ENCODE measurements at places on chromosomes 2 and 18.

DNA sequence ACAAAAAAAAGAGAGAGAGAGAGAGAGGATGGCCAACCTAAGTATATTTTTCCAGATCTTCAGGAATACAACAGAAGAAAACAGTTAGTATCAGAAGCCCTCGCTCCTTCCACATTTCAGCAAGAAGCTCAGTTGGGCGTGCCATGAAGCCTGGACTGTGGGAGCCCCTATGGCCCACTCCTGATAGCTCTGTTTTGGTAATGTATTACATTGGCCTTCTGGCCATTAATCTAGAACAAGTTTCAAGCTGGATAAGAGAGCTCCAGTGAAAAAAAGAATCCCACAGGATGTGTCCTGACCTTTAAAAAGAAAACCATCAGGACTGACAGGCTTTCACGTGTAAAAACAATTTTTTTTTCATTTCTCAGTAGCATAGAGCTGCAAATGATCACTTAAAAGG, 197.9 kb downstream of the ICOS start:
- no peak for DNase-seq

GRCh38 chr2:195570329-195570728, 86.7 kb upstream of the SLC39A10 start:
- DNase-seq, result no peak

DNA sequence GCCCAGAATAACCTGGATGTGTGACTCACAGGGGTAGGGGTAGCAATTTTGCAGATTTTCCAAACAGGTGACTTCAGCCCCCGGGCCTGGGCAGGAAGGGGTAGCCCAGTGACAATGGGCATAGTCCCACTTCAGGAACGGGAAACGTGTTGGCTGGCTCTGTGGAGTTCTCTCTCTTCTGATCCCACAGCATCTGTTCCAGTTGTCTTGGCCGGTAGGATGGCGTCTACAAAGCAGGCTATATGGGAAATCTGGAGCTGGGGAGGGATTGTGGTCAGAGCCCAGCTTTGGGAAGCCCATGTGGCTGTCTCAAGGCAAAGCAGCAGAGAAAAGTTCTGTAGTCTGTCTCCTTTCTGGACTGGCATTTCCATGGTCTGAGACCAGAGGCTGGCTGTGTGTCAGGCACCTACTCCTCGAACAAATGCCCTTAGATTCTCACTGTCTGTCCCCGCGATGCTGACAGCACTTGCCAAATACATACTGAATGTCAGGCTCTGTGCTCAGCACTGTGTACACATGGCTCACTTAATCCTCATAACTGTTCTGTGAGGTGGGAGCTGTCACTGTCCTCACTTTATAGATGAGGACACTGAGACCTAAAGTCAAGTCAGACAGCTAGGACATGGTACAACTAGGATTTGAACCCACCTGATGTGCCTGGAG, 17.9 kb upstream of the TMEM214 start:
- no peak for DNase-seq

GRCh38 chr2:75012080-75012479, 53.6 kb downstream of the POLE4 start:
- no peak for DNase-seq

DNA sequence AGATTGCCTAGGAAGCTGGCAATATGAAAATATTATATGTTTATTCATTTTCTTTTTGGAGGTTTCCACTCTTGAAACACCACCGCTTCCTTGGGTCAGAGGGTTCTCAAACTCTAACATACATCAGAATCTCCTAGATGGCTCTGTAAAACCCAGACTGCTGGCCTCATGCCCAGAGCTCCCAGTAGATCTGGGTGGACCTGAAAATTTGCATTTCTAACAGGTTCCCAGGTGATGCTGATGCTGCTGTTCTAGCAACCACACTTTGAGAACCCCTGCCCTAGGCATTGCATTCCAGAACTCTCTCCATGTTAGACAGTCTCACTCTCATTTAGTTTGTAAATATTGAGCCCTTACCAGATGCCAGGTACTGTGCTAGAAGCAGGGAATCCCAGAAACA, 139.4 kb downstream of the FAM210A start:
- DNase-seq, result no peak

All from urothelium cell line (cell line).